ENCODE measurements at places on chromosomes 2 and 18.

DNA sequence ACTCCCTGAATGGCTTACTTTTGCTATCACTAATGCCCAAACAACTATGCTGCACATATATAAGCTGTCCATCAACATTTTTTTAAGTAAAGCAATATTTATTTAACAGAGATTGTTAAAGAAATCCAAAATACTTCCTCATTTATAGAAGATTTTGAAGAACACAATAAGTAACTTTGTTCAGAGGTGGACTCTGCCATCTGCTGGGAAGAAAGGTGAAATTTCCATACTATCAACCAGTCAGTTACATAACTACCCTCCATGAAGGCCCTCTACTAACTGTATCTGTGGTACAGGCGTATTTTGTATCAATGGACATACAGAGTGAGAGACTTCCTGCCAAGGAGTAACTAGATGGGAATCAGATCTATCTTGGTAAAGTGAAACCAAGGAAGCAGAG is 106.0 kb downstream of the DTNB start:
- DNase-seq: peak; percentile 57

DNA sequence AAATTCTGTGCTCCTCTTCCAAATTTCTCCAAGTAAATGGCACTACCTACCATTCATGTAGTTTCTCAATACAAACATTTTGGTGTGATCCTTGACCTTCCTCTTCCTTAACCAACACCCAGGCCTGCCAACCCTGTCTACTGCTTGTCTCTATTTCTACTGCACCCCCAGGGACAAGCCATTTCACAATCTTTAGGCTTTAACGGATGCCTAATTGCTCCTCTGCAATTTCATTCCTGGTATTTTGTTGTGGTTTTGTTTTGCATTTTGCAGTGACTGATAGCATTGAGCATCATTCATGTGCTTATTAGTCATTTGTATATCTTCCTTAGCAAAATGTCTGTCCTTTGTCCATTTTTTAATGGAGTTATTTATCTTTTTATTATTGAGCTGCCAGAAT is 10.0 kb downstream of the FAP start:
- peak; percentile 87 for DNase-seq

DNA sequence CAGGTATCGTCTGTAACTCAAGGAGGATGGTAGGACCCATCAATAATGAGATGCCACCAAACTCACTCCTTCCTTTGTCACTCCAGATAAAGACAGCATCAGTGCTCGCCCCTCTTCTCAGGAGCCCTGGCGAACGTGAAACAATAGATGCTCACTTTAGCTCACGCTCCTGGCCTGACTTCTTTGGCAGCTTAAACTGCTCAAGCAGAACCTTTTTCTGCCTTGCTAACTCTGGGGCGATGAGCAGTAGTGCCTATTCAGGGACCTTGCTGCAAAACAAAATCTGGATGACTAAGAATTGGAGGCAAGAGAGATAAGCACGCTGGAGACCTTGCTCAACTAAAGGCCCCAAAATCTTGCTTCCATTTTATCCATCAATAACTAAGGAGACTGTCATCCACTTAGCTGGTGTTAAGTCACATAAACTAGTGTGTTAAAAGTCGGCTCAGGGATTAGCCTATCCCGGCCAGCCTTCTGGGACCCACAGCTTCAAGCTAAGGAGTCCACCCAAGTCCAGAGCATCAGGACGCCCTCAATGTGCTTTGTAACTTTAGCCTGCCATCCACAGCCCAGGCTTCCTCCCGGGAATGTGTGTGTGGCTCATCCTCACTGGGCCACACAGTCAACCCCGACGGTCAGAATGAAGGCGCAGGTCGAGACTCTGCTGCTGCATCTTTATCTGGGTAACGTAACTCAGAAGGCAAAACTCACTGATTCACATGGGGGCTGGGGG is 38.9 kb downstream of the ZNF516 start:
- no peak for DNase-seq

DNA sequence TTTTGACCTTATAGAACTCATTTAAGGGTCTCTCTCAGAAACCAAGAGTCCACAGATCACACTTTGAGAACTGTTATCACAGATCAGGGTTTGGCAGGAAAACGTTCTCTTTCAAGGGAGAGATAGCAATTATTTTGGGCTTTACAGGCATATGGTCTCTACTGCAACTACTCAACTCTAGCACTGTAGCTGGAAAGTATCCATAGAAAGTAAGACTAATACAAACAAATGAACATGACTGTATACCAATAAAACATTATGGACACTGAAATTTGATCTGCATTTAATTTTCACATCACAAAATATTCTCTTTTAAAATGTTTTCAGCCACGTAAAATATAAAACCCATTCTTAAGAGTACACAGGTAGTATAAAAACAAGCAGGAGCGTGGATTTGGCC is 100.5 kb downstream of the TRIP12 start:
- no peak for DNase-seq

DNA sequence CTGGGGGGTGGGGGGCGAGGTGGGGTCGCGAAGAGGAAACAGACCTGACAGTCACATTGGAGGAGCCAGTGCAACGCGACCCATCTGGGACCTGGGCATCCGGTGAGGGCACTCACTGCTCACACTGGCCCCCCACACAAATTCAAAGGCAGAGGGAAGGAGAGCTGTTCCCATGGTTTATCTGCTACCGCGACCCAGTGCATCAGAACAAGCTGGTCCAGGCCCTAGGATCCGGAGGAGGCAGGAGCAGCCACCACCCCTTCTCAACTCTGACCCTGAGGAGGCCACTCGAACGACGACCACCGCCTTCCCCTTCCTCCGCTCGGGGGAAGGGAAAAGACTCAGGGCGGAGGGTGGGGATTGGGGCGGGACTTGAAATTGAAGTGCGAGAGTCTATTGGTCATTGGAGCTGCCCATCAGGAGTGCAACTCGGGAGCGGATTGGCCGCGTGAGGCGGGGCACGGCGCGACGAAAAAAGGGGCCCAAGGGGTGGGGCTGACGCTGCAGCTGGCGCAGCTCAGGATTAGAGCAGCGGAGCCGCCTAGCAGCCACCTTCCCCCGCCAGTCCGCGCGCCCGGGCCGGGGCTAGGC is at the start of gene CDK5R2:
TSS of gene CDK5R2 (plus strand) at position 526 of the 591 bp plus-strand sequence. CDS start 155 bp downstream, outside the sequence.
- DNase-seq: peak; percentile 77

- peak; percentile 46 for DNase-seq
Measured at GRCh38 chr2:120503793-120504571, 158.0 kb downstream of the INHBB start.

GRCh38 chr2:120828829-120829632 is 93.4 kb downstream of the GLI2 start:
- no peak for DNase-seq

- DNase-seq: no peak
Measured at GRCh38 chr2:112776113-112776512, 8.2 kb downstream of the IL1A start.
